Lung (tissue), 17 donors: ENCODE measurements at places on chromosomes 12 and 14. TPM values are rescaled to one million over a fixed set of nuclear protein-coding genes. Genes with fewer than 3 reads are reported as not detected.

- DNase-seq = peak; percentile 97
Observed at GRCh38 chr14:75981426-75982265, at the start of gene TGFB3. Gene TGFB3 (minus strand): TSS chr14:75981995. CDS start chr14:75980893, 1,102 bp downstream.

RAD9B gene
- 1.5 TPM for total RNA-seq

MMP19 gene
- total RNA-seq = 9.6 TPM

- no peak for DNase-seq
Observed at GRCh38 chr14:92012121-92012748, 27.6 kb downstream of the TRIP11 start.

- DNase-seq = no peak
Observed at GRCh38 chr14:75150150-75150549, 23.3 kb upstream of the NEK9 start.

- DNase-seq = peak; percentile 41
Observed at GRCh38 chr12:50003595-50003994, 21.7 kb downstream of the RACGAP1 start.

PLD4 gene
- 0.92 TPM for total RNA-seq

GRCh38 chr12:109202770-109203169 is 86.4 kb downstream of the ACACB start:
- DNase-seq = no peak

DNA sequence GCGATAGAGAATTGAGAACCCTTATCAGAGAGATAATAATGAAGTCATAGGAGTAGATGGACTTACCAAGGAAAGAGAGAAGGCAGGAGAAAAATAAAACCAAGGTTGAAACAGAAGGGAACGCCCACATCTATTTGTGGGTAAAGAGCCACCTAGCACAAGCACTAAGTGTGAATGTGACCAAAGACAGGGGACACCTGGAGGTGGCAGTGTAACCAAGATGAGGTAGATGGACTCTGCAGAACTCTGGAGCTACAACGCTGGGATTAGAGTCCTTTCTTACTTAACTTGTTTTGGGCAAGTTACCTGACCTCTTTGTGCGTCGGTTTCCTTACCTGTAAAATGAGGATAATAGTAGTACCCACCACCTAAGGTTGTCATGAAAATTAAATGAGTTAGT is 101.9 kb downstream of the SLC5A8 start:
- DNase-seq = no peak

KRT73 gene
- total RNA-seq = not detected

PTPRO gene
- total RNA-seq = 11.7 TPM

DNA sequence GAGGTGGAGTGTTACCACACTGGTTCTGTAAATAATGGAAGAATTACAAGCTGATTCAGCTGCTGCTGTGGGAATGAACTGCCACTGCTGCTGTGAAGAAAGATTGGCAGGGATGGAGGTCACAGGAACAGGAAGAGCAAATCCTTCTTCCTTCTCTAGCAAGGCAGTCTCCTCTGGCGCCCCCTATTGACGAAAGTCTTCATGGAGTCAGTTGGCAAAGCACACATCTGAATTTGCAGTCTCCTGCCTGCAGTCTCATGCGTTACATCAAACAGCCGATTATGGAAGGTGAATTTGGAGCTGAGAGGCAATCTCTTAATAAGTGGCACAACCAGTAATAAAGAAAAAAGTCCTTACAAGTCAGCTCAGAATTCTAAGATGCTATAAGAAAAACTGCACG is 106.0 kb upstream of the TMTC1 start:
- peak; percentile 38 for DNase-seq

MYH6 gene
- 7.1 TPM for total RNA-seq

DNA sequence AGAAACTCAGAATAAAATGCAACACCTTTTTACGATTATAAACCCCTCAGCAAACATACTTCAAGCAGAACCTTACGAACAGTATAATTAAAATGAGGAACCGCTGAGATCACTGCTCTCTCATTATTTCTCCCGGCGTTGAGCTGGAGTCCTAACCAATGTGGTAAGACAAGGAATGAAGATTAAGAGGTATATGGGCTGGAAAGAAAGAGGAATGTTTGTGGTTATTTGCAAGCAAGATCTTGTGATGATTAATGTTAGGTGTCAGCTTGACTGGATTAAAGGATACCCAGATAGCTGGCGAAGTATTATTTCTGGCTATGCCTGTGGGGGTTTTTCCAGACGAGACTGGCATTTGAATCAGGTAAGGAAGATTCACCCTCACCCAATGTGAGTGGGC is 10.3 kb upstream of the ZNF84 start:
- no peak for DNase-seq

DNA sequence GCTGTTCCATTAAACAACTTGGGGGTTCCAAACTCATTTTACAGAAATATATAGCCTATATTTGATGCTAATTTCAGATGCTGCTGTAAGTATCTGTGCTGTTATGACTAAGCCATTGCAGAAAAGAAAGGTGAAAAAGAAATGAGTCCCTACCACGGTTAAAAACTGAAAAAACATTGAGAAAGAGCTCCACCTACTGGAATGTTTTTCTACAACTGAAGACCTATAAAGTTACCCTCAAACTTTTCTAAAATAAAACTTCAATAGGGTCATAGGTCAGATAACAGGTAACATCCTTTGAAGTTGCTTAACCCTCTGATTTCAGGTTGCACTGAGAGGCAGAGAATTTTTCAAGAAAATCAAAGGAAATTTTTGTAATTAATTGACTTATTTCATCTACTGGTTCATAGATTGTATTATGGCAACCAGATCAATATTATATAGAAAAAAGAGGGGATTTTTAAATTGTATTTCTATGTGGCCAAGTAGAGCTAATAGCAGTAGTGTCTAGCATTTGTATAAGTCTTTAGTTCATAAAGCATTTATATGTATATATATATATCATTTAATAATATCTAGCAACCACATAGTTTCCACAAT is 279.9 kb downstream of the RPS29 start:
- no peak for DNase-seq
